ENCODE measurements at places on chromosomes 7 and 10.
A peak's percentile ranks its signal among the peaks of the same experiment; 100 is the strongest.

DNA sequence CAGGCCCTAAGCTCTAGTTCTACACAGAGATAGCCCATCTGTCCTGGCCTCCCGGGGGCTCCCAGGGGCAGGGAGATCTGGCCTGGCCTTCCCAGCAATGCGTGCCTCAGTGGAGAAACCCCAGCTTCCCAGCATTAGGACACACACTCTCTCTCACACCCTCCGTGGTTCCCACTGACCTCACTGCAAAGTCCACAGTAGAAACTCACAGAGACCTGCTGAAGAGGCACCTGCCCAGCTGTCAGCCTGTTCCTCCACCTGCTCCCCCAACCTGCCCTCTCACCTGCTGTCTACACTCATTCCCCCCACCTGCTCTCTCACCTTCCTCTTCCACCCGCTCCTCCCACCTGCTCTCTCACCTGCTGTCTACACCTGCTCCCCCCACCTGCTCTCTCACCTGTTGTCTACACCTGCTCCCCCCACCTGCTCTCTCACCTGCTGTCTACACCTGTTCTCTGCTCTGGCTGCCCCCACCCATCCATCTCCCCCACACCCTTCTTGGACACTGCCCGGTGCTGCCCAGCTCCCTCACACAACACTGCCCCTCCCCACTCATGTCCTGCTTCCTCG lies 21.1 kb upstream of the PFKP start:
- no peak for DNase-seq

DNA sequence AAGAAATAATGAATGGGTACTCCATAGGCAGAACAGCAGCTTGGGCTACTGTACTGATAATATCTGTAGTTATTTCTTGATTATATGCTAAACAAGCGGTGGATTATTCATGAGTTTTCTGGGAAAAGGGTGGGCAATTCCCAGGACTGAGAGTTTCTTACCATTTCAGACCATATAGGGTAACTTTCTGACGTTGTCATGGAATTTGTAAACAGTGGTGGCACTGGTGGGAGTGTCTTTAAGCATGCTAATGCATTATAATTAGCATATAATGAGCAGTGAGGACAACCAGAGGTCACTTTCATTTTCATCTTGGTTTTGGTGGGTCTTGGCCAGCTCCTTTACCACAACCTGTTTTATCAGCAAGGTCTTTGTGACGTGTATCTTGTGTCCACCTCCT lies 399.7 kb downstream of the CDC14C start:
- DNase-seq = no peak

GRCh38 chr10:122297583-122297982 lies 26.5 kb downstream of the BTBD16 start:
- no peak for DNase-seq

DNA sequence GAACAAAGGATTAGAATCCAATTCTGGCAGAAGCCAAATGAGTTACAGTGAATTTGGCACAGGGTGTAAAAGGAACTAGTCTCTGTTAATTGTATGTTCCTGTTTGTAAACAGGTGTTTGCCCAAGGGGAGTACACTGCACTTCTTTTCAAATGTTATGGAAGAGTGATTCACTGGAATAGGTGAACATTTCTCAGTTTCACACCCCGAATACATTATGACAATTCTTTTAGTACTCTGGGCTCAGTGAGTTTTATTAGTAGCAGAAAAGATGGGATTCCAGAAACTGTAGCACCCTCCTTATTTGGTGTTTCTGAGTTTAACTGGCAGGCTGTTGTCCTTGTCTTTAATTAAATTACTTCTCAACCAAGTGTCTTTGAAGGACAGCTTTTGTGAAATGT lies 329.2 kb downstream of the BBS9 start:
- no peak for DNase-seq

GRCh38 chr7:15612205-15612604 lies 50.4 kb upstream of the AGMO start:
- no peak for DNase-seq

- no peak for DNase-seq
These were observed 184.7 kb upstream of the PRPS1L1 start for GRCh38 chr7:18212308-18212707.

- no peak for DNase-seq
These were observed 340.8 kb downstream of the KCNMA1 start for GRCh38 chr10:77296534-77297392.

DNA sequence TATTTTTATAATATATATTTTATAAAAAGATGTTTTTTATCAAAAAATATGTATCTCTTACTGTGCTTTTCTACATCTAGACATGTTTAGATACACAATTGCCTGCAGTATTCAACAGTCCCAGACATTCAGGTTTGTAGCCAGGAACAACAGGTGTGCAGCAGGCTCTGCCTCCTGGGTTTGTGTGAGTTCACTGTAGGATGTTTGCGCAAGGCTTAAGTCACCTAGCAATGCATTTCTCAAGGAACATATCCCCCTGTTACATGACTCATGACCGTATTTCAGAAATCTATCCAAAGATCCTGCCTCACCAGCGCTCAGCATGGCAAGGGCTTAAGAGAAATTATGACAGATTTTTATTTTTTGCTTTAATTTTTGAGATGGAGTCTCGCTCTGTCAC lies 41.5 kb downstream of the PITRM1 start:
- no peak for DNase-seq

- no peak for DNase-seq
These were observed 1152.3 kb upstream of the C7orf33 start for GRCh38 chr7:147438216-147438615.

DNA sequence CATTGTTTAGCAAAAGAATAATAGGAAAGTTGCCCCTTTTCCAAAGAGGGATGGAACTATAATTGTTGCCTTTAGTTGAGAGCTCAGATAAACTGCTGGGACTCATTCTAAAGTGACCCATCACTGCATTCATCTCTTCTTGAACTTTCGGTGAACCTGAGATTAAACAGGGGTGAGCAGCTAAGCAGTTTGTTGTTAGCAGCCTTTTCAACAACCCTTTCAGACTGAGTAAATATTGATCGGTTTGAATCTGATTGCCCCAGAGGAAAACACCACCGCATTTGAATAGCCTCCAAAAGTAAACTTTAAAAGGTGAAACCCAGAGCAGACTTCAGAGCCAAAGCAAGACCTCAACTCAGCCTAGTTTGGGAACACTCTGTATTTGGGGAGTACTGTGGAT lies 4.7 kb downstream of the HOXA1 start:
- no peak for DNase-seq

GRCh38 chr10:71259282-71259681 lies 46.9 kb downstream of the UNC5B start:
- DNase-seq = no peak

DNA sequence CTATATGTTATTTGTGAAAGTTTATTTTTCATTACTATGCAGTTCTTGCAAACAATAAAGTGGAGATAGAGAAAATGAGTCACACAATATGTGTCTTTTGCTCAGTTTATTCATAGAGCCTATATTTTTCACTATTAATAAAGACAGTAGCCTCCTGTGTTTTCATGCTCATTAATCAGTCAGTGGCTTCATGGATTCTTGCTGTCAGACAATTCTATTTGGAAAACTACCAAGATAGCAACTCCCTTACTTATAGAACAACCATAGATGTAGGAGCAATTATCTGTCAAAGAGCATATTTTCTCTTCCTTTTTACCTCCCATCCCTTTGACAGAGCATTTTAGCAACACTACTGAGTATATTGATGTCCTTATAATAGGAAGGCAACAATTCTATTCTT lies 132.7 kb upstream of the CALCR start:
- DNase-seq = no peak

GRCh38 chr7:143992670-143993069 lies 7.5 kb upstream of the OR6B1 start:
- DNase-seq = no peak

DNA sequence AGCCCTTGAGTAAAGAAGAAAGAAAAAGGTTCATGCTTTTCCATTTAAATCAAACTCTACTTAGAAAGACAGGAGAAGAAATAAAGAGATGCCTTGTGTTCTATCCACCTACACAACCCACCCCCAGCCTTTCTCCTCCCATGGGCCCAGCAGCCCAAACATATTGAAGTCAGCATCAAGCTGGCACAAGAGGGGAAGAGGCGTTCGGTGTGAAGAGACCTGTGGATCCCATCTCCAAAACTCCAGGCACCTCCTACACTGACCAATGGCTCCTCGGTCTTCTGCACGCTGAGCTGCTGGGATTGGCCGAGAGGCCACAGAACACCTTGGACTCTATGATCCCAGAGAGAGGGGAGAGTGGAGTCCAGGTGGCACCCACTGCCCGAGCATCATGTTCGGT lies 66.0 kb upstream of the CELF2 start:
- no peak for DNase-seq

- DNase-seq = no peak
These were observed 54.7 kb upstream of the CALN1 start for GRCh38 chr7:72466797-72467196.

DNA sequence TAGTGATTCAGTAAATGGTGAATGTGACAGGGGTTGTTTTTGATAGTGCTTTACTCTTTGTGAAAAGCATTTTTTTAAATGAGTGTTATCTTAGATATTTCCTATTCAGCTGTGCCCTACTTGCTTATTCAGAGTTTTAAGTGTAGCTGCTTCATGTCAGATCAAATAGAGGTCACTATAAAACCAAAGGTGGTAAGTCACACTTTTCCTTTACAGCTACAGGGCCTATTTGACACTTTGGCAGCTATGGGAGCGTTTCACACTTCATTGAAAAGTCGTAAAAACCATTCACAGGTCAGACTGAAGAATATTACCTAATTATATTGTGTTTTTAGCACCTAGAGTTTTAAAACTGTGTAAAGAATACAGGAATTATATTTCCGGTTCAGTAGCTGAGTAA lies 67.3 kb downstream of the ANKIB1 start:
- DNase-seq = no peak

GRCh38 chr7:36058020-36058592 lies 94.9 kb upstream of the EEPD1 start:
- DNase-seq = peak; percentile 40

- DNase-seq = peak; percentile 84
These were observed 656 bp upstream of the CNNM2 start for GRCh38 chr10:102917314-102917961.

DNA sequence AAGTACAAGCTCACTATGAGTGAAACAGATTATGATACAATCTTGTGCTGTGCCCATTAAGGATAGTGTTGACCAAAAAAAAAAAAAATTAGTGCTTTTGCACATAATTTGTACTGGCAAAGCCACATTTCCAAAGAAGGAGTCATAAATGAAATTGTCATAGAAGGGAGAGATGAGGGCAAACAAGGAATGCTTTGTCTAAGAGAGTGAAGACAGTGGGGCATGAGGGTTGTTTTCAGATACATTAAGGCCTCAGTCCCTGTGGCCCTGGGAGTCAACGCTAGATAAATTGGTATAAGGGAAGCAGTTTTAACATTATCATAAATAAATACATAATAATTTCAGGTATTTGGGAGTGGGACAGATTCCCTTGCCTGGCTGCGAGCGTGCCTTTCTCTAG lies 267.5 kb upstream of the PRKCQ start:
- no peak for DNase-seq

DNA sequence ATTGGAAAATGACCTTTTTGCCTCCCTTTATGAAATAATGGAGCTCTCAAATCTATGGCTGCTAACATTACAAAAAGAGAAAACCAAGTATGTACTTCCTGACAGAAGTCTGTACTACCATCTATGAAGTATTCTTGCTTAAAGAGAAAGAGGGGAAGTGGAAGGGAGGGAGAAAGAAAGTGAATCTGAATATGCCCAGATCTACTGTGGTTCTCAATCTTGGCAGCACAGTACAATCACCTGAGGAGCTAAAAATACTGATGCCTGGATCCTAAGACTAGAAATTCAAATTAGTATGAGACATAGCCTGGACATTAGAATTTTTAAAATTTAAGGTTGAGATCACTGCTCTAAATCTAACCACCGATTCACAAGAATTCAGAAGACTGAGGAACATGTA lies 85.2 kb downstream of the IGF2BP3 start:
- DNase-seq = no peak

- DNase-seq = no peak
These were observed 40.3 kb downstream of the CYTH3 start for GRCh38 chr7:6232116-6232515.

DNA sequence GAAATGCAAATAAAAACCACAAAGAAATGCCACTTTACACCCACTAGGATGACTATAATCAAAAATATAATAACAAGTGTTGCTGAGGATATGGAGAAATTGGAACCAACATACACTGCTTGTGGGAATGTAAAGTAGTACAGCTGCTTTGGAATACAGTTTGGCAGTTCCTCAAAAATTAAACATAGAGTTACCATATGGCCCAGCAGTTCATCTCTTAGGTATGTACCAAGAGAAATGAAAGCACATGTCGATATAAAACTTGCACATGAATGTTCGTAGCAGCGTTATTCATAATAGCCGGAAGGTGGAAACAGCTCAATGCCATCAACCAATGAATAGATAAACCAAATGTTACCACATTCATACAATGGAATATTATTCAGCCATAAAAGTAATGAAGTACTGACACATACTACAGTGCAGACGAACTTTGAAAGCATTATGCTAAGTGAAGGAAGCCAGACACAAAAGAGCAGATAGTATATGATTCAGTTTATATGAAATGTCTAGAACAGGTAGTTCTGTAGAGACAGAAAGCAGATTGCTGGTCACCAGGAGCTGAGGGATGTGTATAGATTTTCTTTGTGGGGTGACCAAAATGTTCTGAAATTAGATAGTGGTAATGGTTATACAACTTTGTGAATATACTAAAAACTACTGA lies 12.4 kb downstream of the BCAP29 start:
- no peak for DNase-seq

DNA sequence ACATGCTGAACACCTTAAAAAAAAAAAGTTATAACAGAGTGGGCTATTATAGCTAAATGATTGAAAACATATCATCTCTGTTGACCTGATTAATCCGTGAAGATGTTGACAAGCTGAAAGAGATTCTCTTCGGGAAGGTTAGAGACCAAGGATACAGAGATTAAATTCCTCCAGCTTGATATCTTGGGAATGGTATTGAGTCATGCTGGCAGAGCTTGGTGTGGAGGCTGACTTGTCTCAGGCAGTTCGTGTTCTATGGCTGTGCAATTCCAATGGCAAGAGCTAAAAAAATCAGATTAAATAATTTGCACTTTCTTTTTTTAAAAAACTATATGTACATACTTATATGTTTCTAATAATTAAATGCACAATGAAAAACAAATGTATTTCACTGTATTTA lies 24.9 kb upstream of the CACNA2D1 start:
- DNase-seq = no peak

GRCh38 chr7:94621120-94621519 lies 34.8 kb downstream of the SGCE start:
- DNase-seq = no peak

DNA sequence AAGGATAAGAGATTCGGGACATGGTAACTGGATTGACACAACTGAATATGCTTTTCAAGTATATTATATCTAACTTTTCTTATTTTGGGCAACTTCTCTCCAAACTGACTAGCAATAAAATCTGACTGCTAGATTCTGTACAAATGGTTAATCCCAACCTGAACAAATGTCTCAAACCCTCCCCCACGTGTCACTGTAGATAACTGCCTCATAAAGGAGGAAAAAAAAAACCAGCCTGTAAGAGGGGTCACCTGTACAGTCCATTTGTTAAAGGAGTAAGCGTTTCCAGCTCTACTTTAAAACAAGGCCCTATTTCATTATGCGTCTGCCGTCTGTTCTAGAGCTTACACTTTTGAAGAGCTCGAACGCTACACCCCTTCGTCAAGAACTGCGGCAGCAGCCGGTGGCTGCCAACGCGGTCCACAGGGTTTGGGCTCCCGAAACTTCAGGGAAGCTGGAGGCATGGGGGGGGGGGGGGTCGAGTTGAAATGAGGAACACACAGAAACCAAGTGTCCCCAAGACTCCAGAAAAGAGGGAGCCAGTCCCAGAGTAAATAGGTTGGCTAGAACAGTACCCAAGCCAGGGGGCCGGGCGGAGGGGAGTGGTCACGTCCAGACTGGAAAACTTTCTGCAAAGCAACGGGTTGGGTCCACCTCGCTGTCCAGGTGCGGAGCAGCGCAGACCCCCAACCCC lies 492 bp downstream of the COG5 start:
- DNase-seq = no peak
